Keratinocyte (primary cell): ENCODE measurements at places on chromosomes 4 and X.

DNA sequence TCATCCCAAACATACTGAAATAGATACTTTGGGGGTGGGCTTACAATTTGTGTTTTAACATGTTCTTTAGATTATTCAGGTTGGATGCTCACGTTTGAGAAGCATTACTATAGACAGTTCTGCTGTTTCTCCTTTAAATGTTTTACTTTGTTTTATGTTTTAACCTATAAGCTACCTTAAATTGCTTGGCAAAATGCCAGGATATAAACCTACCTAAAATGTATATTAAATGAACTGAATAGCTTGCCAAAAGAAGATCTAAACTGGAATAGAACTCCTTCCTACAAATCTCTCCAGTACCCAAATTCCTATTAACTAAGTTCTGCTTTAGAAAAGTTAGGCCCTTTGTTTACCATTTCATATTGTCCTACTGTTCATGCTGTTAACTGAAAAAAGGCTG lies 124.4 kb downstream of the TBX22 start:
- DNase-seq: no peak

DNA sequence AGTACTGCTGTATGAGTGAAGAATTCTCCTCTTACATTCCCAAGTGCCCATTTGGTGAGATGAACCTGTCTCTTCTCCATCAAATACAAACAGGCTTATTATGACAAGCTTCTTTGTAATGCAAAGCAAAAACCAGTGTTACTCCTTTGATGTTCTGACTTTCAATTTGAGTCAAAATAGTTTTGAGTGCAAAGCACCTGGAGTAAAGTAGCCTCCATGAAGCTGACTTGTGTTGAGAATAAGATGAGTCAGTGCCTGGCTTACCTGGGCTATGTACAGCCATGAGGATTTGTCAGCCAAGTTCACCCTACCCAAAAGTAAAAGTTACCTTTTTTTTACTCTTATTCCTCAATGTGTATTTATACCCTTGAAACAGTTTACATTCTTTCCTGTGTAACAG lies 132.5 kb upstream of the FMR1 start:
- no peak for DNase-seq

DNA sequence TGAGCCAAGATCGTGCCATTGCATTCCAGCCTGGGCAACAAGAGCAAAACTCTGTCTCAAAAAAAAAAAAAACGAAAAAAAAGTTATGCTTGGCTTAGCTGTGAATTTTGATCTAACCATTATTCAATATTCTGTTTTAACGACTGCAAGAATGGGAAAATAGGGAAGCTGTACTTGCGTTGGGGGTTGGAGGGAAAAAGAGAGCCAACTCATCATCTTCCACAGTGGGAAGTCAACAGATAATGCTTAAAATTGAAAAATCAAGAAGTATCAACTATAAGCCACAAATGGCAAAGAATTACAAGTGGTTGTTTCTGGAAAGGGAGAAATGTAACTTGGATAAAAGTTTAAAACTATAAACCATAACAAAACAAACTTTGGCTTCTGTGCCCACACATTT lies 2.9 kb downstream of the TEC start:
- no peak for DNase-seq

GRCh38 chrX:115332832-115333231 lies 43.3 kb downstream of the LUZP4 start:
- DNase-seq: no peak

- DNase-seq: no peak
These were observed 100.4 kb downstream of the HS6ST2 start for GRCh38 chrX:132858018-132858417.

GRCh38 chr4:76539979-76540378 lies 105.0 kb downstream of the SHROOM3 start:
- DNase-seq: no peak

DNA sequence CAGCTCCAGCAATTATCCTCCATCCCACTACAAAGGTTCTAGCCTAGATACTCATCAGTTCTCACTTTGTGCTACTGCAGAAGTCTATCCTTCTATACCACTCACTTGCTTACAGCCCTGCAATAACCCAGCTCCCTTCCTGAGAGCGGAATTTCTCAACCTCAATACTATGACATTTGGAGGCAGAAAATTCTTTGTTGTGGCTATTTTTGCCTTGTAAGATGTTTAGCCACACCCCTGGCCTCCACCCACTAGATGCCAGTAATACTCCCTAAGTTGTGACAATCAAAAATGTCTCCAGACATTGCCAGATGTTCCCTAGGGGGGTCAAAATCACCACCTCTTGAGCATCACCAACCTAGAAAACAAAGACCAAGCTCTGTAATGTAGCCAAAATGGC lies 149.5 kb downstream of the QDPR start:
- no peak for DNase-seq

DNA sequence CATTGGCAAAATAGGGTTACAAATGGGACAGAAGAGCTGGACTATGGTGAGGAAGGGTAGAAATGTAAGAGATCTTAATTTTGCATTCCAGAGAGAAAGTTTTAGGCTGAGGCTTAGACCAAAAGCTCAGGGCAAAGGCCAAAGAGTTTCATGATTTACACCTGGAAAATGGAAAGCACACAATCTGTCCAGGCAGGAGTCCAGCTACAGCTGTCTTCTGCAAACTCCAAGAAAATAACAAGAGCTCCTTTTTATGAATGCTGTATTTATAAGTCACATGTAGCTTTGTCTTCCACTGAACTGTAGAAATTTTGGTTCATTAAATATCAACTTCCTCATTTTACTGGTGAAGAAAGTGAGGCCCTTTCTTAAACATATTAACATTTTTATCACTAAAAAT lies 288.0 kb upstream of the ATOH1 start:
- DNase-seq: no peak

- no peak for DNase-seq
These were observed 9.0 kb upstream of the HNRNPD start for GRCh38 chr4:82382751-82383150.

DNA sequence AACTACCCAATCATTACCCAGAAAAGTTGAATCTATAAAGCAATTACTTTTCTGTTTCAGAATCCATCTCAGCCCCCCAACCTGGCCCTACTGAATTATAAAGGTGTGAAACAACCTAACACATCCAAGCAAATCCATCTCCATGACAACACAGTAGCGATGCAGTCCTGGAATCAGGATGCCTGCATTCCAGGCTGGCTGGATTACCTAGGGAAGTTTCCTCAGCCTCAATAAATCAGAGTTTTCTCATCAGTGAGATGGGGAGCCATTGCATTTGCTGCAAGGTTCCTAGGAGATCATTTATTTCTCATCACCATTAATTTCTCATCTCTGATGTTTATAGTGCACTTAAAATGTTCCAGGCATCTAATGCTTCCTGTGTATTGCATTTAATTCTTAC lies 46.0 kb downstream of the LNX1 start:
- no peak for DNase-seq

DNA sequence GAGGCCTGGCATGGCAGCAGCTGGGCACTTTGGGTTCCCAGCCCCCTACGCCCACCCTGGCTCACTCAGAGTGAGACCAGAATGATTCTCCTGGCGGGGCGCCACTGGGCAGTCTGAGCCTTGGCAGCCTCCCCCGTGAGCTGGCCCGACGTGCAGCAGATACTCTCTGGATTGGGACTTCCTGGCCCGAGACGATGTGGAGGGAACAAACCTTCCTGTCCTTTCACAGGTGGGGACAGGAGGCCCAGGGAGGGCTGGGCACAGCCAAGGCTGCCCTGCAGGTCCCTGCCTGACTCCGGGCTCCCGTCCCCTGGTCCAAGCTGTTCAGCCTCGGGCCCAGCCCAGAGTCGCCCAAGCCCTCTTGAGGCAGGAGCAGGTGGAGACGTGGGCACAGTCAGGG lies 17.9 kb upstream of the ADD1 start:
- DNase-seq: no peak

- DNase-seq: no peak
These were observed 98.2 kb upstream of the PRKX start for GRCh38 chrX:3811331-3812311.

GRCh38 chr4:156889616-156890594 lies 81.7 kb downstream of the PDGFC start:
- no peak for DNase-seq

DNA sequence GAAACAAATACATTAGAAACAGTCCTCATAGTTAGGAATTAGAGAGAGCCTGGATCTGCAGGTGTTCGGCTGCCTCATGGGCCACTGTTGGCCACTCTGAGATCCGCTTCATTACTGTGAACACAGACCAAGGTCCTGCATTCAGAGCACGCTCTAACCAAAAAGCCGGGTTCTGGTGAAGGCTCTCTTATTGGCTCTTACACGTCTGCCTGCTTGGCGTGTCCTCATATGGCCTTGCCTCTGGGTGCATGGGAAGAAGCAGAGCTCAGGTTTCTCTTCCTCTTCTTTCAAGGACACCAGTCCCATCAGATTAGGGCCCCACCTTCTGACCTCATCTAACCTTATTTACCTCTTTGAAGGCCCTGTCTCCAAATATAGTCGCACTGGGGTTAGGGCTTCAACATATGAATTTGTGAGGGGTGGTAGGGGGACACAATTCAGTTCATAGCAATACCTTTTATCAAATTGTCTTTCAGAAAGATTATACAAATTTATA lies 37.1 kb upstream of the ELF2 start:
- DNase-seq: no peak

DNA sequence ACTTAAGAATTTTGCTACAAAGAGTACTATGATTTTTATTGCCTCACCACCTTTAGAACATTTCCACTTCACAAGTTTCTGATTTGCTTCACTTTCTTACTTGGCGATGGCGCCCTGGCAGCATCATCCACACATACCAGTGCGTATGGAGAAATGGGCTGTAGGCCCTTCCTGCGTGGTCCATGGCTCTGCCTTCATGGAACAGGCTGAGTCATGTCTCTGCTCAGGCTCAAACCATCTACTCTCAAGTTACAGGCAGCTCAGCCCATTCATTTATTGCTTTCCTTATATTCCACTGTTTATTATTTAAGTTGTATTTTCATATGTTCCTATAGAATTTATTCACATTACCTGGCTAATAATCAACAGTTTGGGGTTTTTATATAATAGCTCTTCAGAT lies 21.1 kb downstream of the CASP3 start:
- DNase-seq: no peak

GRCh38 chrX:86002076-86002896 lies 45.1 kb downstream of the CHM start:
- no peak for DNase-seq

- DNase-seq: no peak
These were observed 83.5 kb upstream of the GRPR start for GRCh38 chrX:16039834-16040233.

- no peak for DNase-seq
These were observed 180.7 kb upstream of the TENM3 start for GRCh38 chr4:182062458-182062857.

DNA sequence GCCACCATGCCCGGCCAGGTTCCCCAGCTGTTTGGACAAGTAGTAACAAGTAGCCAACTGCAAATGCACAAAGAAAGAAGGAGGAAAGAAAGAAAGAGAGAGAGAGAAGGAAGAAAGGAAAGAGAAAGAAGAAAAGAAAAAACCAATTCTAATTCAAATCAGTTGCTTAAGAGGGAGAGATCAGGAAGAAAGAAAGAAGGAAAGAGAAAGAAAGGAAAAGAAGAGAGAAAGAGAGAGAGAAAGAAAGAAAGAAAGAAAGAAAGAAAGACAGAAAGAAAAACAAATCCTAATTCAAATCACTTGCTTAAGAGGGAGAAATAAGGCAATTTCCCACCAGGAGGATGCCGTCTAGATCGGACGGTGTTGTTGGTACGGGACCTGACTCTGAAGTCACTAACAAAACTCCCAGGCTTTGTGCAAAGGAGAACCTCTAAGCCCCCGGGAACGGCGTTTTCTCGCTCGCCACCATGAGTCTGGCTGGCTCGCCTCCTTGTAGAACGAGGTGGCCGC lies 95.5 kb upstream of the PPP2R3B start:
- DNase-seq: no peak

GRCh38 chr4:126004941-126005340 lies 690.2 kb downstream of the FAT4 start:
- DNase-seq: no peak

DNA sequence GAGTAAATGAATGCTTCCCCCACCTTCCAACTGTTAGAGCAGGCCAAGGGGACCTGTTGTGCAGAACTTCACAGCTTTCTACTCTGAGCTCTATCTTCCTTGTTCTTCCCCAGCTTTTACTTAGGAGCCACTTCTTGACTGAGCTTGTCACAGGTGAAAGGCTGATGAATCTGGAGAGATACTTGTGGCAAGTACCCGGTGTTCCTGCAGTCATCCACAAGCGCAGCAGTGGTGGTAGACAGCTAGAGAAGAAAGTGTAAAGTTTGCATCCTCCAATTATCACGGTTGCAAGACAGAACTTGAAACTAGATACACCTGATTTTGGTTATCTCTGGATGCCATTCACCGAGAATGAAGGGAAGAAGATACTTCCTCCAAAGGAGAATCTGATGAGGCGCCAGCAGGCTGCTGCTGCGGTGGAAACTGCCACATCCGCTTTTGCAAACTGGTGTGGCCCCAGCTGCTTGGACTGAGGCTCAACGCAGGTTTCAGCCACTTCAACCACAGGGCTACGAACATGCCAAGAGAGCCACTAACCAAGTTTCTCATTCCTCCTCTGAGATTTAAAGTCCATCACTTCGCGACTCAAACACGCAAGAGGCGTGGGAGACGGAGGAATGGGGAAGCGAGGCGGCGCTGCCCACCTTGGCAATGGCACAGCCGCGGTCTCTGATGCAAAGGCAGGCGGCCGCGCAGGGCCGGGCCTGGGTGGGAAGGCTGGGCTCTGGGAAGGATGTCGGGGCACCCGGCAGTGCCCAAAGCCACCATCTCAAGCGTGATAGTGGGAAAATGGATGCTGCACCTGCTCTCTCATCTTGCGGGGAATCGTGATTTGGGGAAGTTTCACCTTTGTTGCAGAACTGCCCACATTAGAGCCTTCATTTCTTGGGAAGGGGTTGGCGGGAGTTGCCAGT lies 1.3 kb upstream of the FHIP1A start:
- no peak for DNase-seq

DNA sequence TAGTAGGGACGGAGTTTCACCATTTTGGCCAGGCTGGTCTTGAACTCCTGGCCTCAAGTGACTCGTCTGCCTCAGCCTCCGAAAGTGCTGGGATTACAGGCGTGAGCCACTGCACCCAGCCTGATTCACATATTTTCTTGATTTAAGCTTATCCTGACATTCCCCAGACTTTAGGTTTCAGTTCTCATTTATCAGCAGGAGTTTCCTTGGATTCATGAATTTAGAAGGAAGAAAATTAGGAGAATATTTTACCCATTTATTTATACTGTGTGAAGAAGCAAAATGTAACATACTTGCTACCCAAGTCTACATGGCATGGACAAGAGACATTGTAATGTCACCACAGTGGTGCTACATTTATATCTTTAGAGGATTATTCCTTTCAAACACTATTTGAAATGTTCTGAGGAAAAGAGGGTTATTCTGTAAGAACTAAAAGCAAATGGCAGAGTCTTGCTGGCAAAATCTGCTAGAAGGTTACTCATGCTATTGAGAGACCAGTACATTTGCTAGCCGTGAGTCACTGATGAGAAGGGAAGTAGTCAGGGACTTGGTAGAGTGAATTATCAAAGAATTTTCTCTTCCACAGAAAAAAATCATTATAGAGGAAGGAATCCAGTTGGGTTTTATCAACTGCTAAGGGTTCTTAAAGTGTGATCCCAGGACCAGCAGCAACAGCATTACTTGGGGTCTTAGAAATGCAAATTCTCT lies 26.1 kb upstream of the CFAP299 start:
- DNase-seq: peak; percentile 49

- DNase-seq: no peak
These were observed 426 bp downstream of the PORCN start for GRCh38 chrX:48509245-48509590.
